ENCODE measurements at places on chromosomes 6 and 20.

- DNase-seq: no peak
Observed at GRCh38 chr20:6034134-6034969, 19.5 kb downstream of the LRRN4 start.

DNA sequence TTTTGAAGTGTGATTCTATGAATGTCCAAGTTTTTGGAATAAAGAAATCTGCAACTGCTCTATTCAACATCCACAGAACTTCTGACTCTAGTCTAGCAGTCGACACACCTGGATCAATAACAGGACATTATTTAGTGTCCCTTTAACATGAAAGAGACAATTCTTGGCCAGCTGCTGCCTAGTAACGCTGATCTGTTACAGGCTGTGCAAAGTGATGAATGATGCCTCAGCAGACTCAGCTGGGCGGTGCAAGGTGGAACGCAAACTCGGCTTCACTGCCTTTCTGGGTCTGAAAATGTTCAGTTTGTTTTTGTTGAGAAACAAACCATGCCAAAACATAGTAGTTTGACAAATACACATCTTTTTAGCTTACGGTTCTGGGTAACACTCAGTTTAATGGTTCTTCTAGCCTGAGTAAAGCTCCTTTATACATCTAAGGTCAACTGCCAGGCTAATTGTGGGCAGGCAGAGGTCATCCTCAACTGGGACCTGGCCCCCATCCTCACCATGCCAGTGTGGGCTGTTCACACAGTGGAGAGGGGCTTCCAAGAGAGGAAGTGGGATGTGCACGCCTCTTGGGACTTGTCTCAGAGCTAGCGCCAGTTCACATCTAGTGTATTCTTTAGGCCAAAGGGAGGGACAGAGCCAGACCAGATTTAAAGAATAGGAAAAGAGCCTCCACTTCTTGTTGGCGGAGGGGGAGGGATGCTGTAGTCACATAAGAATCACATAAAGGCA is 879.7 kb downstream of the QKI start:
- no peak for DNase-seq

DNA sequence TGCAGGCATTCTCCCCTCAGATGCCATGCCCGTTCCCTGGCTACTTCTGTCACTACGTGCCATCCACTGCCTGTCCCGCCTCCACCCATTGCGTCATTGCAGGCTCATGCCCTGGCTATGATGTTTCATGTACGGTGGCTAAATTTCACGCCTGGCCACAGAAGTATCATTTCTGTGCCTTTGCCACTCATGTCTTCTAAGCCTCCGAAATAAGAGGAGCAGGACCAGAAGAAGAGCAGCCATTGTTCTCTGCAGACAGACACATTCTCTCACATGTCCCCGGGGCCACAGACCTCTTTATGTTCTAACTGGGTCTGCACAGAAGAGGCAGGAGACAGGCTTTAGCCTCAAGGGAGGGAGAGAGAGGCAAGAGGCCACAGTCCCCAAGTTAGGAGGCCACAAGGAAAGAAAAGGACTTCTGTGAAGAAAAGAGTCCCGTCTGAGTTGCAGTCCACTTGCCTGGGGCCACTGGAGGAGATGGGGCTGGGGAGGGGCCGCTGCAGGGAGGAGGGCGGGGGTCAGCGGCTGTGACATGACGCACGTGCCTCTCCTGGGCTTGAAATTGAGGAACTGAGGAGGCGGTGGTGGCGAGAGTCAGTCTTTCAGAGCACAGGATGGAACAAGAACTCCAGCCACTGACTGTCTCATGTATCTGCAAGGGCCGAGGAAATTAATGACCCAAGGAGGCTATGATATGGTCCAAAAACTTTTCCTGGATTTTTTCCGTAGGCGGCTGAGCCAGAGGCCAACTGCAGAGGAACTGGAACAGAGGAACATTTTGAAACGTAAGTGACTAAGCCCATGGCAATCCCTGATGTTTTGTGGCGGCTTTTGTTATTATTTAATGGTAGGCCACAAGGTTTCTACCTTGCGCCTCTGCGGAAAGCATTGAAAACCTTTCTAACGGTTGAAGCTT is 55.9 kb downstream of the TBC1D7 start:
- DNase-seq: no peak

DNA sequence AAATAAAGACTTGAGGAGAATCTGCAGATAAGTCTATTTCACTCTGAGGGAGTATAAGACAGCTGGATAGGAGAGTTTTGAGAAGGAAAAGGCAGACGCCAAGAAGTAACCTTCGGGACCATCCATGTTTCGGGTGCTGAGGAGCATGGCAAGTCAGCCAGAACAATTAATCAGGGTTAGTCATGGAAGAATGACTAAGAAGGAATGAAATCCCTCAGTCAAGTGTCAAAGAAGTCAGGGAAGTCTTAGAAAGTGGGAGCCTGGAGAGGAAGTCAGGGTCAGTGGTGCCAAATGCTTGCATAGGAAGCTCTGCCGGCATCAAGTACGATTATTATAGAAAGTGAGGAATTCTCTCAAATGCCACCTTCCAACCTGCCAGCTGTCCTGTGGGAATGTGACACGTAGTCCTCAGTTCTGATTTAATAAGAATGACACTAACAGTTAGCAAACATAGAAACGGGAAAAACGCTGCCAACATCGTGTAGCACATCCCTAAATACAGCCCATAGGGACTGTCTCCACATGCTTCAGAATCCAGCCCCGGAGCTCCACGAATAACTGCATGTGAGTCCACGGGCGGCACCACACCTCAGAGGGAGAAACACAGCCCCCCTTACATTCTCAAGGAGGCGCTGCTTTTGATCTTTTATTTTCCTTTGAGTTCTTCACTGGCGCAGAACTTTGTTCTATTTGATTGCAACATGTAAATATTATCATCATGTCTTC is 602.7 kb downstream of the PRKN start:
- DNase-seq: no peak

- no peak for DNase-seq
Observed at GRCh38 chr20:23115822-23116221, 29.7 kb upstream of the CD93 start.

DNA sequence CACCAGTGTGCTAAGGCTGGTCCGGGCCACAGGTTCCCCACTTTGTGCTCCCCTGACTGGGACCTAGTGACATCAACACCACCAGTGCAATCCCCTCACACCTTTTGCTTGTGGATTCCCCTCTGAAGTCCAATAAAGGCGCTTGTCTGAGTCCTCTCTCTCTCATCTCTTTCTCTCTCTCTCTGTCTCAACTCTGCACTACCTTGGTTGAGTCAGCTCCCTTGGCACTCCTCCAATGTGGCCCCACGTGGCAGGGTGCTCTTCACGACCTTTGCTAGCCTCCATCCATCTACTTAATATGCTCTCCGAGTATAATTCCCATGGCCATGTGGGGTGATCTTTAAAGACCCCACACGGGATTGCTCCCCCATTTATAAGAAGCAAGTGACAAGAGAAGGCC is 385.0 kb downstream of the CD83 start:
- no peak for DNase-seq

GRCh38 chr6:107794771-107795170 is 29.3 kb downstream of the SCML4 start:
- no peak for DNase-seq

DNA sequence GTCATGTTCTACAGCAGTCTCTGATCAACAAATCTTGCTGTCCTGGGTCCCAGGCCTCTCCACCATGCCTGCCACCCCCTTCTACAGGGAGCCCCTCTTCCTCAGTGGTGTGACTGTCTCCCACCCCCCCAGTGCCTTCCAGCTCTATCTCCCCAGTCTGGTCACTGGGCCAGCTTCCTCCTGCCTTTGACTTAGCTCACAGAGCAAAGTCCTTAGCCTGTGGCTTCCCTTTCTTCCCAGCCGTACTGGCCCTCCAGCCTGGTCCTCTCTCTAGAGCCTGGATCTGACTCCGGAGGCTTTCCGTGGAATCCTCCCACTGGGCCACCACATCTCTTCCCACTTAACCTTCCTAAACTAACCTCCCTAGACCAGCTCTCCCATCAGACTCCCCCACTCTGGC is 17.0 kb downstream of the MAPK13 start:
- DNase-seq: no peak

- no peak for DNase-seq
Observed at GRCh38 chr6:149190224-149190831, 127.2 kb upstream of the TAB2 start.

GRCh38 chr20:57586370-57586793 is 25.5 kb downstream of the PCK1 start:
- DNase-seq: no peak

DNA sequence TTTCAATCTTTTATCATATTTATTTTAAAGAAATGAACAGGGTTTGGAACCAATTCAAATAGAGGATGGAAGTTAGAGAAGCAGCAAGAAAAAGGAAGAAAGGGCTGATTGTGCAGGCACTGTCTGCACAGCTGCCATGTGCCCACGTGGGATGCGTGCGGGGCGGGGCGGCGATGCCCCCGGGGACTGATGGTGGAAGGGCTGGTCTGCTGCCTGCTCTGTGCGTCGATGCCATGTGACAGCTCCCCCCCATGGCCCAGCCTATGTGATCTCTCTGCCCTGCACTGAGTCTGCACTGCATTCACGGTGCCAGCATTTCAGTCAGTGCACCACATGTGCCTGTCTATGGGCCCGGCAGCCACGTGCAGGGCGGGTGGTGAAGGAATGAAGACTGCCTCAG is 96.4 kb downstream of the IRF4 start:
- no peak for DNase-seq

DNA sequence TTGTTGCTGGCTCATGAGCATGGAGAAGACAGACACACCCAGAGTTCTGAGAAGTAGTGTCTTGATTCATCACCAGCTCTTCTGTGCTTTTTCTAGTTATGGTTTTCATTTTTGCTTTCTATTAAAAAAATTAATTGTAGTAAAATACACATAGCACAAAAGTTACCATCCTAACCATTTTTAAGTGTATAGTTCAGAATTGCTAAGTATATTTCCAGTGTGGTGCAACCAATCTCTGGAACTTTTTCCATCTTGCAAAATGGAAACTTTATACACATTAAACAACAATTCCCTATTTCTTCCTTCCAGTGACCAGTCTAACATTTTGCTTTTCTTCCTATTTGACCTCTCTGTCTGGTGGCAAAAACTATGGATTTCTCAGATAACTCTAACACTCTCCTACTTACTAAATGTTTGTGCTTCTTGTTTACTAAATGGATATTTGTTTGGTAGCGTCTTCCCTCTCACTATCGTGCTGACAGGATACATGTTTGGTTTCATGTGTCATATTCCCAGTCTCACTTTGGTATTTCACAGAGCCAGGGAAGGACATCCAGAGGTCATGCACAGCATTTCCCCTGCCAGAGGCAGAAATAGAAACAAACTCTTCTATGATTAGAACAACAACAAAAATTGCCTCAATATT is 40.6 kb downstream of the TXLNB start:
- DNase-seq: no peak

GRCh38 chr6:103113416-103113815 is 1719.9 kb downstream of the GRIK2 start:
- DNase-seq: no peak

- DNase-seq: no peak
Observed at GRCh38 chr6:17224056-17224455, 57.1 kb upstream of the RBM24 start.

GRCh38 chr6:54058236-54058635 is 53.0 kb upstream of the MLIP start:
- DNase-seq: no peak

DNA sequence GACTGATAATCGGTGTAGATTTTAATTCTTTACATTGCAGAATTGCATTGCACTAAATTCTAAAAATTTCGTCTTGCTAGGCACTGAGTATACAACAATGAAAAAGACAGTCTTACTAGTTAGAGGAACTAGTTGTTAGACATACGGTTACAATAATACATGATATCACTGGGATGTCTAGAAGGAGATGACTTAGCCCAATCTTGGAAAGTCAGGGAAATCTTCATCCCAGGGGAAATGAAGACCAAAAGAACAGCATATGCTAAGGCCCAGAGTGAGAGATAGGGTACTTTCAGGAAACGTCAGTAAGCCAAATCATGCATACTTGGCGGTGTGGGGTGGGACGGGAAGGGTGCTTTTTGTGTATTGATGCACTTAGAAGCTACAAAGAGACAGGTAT is 901 bp downstream of the CEP57L1 start:
- DNase-seq: no peak

DNA sequence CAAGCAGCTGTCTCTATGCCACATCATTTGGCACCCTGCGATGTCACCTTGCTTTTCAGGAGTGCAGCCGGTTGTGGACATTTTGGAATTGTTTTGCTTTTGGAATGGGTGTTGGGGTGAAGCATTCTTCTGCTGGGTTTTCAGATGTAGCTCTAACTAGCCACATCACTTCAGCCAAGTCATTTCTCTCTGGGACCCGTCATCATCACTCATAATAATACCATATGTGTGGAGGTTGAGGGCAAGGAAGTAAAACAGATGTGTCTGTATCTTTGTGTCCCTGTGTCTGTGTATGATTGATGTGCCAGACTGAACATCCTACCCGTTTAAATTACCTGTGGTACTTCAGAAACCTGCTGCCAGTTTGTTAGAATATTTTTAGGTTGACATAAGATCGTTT is 49.5 kb upstream of the TULP4 start:
- DNase-seq: no peak

- DNase-seq: no peak
Observed at GRCh38 chr20:37238935-37239451, 22.6 kb downstream of the GHRH start.

DNA sequence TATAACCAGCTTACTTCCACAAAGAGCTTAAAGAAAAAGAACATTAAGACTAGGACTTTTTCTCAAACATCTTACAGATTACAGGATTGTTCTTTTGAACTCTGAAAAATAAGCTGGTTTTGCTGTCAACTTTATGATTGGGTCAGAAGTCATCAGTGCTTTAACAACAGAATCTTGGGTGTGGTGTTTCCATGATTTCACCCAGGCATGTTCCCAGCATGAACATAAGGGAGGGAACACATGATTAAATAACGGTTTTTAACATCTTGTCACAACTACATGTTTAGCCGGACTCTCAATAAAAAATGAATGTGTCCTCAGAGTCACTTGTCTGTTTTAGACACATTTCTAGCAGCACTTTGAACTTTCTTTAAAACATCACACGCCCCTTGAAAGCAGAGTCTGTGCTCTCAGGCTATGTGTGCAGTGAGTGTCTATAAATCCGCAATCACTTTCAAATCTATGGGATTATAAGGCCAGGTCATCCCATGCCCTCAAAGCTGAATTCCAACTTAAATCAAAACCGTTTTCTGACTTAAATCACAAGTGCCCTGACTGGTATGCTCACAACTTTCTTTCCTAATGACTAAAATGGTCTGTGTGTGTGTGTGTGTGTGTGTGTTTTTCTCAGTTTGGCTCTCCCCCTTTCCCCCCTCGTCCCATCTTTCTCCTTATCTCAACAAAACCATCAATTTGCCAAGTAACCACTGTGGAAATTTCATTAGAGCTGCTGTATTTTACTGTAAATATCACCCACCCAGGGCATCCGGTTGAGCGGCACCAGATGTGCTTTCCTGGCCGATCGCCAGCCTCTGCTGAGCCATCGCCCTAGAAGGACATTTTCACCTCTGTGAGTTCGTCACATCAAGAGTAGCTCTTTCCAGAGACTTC is 216.8 kb upstream of the DTNBP1 start:
- peak; percentile 39 for DNase-seq

Data from CD8-positive, alpha-beta memory T cell (primary cell).